ENCODE measurements at places on chromosomes 12 and 14.

GRCh38 chr12:132471011-132471857 lies 18.7 kb upstream of the FBRSL1 start:
- no peak for DNase-seq

DNA sequence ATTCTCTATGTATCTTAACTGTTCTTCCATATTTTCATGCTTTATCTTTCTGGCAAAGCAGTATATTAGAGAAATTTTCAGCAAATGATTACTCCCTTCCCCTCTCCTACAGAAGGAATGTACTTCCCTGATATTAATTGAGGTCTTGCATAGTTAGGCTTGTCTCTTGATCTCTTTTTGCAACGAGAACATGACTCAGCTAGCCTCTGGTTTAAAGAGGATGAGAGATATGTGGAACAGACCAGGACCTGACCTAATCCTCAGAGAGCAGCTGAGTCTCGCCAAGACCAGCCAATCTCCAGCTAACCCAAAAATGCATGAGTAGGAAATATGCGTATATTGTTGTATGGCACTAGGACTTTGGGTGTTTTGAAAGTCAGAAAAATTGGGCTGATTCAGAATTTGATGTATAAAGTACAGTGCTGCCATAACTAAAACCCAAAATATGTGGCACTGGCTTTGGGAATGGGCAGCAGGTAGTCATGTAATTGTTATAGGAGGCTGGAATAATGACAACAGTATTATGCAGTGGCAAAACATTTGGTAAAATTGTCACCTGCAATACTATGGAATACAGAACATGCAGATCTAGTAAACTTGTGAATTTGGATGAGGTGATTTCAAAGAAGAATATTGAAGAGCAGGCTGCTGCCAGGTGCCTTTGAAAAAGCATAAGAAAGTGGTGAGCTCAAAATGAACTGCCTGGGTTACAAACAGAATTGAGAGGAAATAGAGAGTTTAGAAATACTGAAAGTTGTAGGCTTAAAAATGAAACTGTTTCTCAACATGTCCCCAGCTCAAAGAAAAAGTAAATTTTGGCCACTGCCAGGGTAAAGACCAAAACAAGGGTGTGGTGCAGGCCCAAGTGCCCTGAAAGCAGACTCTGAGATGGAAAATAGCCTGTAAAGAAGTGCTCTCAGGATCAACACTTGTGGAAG lies 9.3 kb upstream of the USP15 start:
- no peak for DNase-seq

DNA sequence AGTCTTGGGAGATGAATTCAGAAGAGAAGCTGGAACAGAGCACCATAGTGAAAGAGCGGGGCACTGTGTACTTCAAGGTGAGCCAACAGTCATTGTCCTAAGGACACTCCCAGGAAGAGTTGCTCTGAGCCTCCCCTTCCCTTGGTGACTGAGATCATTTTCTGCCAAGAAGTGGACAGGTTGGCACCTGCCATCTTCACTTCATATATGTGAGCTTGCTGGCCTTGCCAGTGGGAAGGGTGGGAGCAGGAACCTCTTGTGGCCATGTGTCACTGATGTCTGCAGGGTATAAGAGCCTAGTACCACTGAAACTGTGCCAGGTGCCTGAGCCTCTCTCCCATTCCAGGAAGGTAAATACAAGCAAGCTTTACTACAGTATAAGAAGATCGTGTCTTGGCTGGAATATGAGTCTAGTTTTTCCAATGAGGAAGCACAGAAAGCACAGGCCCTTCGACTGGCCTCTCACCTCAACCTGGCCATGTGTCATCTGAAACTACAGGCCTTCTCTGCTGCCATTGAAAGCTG lies 5.3 kb downstream of the FKBP4 start:
- no peak for DNase-seq

- no peak for DNase-seq
Observed at GRCh38 chr14:96409701-96410100, 17.8 kb downstream of the AK7 start.

- no peak for DNase-seq
Observed at GRCh38 chr12:125544960-125545359, 479.7 kb downstream of the AACS start.

DNA sequence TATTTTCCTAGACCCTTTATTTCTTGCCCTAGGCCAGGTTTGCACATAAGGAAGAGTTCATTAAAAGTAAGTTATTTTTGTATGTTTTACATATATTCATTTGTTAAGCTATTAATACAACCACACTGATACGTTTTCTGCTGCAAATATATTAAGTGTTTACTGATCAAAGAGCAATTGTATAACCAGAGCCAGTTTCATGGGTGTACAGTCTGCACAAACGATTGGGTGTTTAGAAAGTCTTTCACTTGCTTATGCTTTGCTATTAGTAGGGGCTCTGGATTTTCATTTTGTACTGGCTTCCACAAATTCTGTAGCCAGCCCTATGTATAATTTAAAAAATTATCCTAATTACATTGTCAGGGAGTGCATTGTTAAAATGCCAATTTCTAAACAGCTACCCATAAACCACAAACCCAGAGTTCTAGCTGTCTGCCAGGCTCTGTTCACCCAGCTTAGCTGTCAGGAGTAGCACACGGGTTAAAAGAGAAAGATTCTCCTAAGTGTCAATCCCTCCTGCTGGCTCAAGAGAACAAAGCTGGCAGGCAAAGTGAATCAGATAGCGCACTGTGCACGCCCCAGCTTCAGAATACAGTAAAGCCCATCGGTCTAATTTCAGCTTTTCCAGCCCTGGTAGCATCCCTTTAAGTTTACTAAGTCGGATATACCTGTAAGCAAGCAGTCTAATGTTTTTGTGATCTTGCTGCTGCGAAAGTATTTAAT lies 151.0 kb upstream of the LMO3 start:
- no peak for DNase-seq

DNA sequence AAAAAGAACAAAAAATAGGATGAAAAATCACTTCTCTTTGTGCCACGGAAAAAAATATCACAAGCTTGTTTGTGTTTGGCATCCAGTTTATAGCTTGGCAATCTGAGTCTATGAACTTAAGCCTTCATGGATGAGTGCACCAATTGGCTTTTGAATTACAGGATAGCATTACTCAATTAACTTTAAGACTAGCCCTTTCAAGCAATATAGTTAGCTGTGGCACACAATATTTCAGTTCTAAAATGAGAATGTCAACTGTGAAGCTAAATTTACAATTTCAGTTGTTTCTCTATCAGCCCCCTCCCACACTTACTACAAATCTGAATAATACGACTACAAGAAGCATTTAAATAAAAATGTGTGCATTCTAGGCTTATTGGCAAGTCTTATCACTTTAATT lies 8.3 kb downstream of the RERG start:
- DNase-seq, result no peak

GRCh38 chr12:71456990-71457389 lies 17.4 kb downstream of the LGR5 start:
- DNase-seq, result no peak

Measured in activated gamma-delta T cell (primary cell).